Activated T-cell treated with anti-CD3 and anti-CD28 coated beads, Interleukin-2, amount 50 U/mL, for 72 hours (primary cell): ENCODE measurements at places on chromosomes 7 and 10.

DNA sequence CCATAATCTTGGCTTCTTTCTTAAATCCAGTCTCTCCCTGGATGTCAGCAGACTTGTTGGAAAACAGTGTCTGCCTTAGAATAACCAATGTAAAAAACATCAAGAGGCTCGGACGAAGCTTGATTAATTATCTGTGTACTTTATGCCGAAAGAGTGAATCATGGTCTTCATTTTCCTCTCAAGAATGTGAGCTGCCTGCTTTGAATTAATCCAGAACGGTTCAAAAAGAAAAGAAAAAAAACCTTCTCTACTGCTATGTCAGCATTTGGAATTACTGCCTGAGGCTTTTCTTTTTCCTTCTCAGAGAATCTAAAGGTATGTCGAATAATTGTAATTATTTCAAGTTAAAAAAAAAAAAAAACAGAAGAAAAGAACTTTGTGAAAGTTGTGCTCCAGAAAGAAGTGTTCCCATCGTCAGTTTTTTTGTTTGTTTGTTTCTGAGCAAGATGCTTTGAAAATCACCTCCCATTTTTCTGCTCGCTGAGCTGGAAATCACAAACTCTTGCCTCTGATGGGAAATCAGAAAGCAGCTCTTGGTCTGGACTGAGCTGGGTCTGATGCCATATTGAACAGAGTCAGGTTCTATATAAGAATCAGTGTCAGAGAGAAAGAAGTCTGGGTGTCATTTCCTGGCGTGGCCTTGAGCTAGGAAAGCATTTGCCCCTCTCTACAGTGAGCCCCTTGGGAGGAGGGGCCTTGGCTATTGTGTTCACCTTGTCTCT is 20.2 kb downstream of the PLPP4 start:
- no peak for DNase-seq

DNA sequence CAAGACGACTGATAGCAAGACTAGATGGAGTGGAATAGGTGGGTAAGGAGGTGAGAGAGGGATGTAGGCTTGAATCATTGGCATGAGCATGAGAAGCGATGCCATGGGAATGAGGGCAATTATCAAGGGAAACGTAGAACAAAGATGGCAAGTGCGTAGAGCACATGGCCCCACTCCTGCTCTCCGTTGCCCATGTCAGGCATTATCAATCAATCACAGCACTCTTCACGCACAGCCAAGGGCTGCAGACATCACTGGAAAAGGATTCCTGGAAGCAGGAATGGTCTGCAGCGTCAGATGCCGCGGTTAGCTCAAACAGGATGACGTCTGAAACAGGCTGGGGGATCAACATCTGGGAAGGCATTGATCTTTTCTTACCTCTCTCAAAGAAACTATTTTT is 25.6 kb upstream of the GALNTL5 start:
- no peak for DNase-seq

- DNase-seq: no peak
Measured at GRCh38 chr10:21552638-21553037, 18.6 kb downstream of the MLLT10 start.

- no peak for DNase-seq
Measured at GRCh38 chr10:6164271-6165095, 38.2 kb upstream of the PFKFB3 start.

DNA sequence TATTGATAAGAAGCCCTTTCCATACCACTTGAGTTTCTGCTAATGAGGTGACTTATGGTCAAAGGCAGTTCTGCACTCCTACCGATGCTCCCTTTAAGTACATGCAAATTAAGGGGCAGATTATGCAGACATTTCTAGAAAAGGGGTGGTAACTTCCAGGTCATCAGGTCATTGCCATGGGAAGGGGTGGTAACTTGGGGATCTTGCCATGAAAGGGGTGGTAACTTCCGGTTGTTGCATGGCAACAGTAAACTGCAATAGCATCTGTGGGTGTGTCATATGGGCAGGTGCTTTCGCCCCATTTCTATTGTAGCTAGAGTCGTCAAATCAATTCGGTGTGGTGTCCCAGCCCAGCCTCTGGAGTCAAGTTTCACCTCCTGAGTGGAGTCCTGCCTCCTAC is 150.9 kb downstream of the UBE2H start:
- DNase-seq: no peak
